Stimulated activated CD4-positive, alpha-beta T cell treated with anti-CD3 and anti-CD28 coated beads, Interleukin-12 subunit alpha, Interleukin-12 subunit beta, amount 100 ng/mL, for 24 hours (primary cell): ENCODE measurements at places on chromosomes 3 and 15.

DNA sequence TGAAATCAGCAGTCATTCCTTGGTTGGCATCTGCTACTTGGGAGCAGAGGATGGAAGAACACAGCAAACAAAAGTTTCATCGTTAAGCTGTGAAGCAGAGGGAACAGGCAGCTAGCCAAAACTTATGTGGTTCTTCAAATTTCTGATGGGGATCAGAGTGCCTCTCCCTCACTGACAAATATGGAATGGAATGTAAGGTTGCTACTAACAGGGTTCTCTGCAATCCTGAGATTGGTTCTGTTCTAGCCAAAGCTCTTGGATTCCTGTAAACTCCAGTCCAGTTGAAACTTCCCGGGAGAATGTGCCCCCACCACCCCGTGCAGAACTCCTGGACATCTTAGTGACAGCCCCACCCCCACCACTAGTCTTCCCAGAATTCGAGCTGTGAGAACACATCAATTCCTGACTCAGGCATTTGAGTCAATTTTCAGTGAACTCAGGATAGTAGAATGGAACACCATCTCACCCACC, 55.9 kb upstream of the PHLDB2 start:
- no peak for DNase-seq

GRCh38 chr3:25817107-25817506, 27.2 kb downstream of the OXSM start:
- DNase-seq, result no peak

DNA sequence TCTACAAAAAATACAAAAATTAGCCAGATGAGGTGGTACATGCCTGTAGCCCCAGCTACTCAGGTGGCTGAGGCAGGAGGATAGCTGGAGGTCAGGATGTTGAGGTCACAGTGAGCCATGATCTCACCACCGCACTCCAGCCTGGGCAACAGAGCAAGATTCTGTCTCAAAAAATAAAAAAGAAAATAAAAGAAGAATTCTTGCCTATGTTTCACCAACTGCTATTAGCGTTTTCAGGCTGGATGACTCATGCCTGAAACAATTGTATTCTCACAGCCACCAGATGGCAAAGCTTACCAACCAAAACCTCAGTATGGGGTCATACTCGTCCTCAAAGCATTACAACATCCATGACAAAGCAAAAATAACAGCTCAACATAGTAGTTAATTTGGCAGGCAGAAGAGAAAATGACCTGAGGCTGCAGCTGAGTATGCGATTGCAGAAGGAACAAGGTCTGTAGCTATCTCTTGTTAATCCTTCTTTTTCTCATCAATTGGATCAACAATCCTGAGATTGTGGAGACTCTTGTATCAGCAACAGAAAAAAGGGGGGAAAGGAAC, 52.2 kb downstream of the TP53BP1 start:
- no peak for DNase-seq

DNA sequence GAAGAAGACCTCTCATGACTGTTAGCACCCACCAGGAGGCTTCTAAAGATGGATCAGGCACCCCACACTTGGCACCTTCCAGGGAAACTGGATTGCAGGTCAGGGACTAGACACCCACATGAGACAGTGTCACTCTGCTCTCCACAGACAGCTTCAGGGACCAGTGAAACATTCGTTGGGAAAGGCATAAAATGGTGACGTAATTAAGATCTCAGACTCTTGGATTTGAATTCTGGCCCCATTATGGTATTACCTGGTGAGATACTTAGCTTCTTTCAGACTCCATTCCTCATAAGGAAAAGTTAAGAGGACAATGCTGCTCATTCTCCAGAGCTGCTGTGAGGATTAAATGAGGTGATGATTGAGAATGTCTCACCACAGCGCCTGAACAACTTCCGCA, 261.1 kb downstream of the ARRDC4 start:
- DNase-seq, result no peak

- no peak for DNase-seq
Observed at GRCh38 chr15:39131609-39132008, 449.3 kb upstream of the THBS1 start.

GRCh38 chr3:185982632-185983031, 44.8 kb upstream of the TRA2B start:
- DNase-seq, result no peak

DNA sequence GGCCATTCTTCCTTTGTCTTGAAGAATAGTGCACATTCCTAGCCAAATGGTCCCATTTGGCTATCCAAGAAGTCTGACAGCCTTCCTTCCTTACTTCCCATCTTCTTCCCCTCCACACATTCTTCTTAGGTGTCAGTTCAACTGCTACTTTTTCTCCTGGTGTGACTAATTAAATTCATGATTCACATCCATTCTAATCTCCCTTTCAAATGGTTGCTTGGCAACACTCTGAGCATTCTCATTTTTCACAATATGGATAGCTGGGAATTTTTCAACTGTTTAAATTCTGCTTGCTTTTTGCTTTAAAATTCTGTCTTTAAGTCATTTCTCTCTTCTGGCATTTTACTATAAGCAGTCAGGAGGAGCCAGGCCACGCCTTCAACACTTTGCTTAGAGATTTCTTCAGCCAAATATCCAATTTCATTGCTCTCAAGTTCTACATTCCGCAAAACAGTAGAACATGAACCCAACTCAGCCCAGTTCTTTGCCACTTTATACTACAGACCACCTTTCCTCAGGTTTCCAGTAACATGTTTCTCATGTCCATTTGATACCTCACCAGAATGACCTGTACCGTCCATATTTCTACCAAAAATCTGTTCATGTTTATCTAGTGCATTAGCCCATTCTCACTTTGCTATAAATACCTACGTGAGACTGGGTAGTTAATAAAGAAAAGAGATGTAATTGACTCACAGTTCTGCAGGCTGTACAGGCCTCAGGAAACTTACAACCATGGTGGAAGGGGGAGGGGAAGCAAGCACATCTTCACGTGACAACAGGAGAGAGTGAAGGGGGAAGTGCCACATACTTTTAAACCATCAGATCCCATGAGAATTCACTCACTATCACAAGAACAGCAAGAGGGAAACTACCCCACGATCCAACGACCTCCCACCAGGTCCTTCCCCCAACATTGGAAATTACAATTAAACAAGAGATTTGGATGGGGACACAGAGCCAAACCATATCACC, 31.9 kb upstream of the MCF2L2 start:
- no peak for DNase-seq

GRCh38 chr15:71400294-71400693, 285.0 kb downstream of the THSD4 start:
- no peak for DNase-seq

DNA sequence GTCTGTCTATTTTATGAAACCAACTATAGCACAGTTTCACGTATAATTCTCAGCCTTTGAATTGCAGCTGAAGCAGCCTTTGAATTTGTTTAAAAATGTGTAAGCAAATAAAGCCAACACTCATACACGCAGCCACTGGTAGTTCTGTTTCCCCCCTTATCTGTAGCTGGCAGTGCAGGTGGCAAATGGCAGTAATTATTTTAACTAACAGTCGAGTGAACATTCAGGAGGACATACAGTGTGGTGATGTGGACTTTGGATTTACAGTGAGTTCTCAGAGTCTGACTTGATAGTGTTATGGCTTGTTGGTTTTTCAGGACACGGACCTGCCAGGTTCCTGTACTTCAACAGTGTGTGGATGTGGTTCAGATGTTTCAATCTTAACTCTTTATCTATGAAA, 64.0 kb upstream of the SKOR1 start:
- DNase-seq, result no peak

GRCh38 chr3:72272356-72272755, 487.4 kb upstream of the PROK2 start:
- DNase-seq, result no peak

DNA sequence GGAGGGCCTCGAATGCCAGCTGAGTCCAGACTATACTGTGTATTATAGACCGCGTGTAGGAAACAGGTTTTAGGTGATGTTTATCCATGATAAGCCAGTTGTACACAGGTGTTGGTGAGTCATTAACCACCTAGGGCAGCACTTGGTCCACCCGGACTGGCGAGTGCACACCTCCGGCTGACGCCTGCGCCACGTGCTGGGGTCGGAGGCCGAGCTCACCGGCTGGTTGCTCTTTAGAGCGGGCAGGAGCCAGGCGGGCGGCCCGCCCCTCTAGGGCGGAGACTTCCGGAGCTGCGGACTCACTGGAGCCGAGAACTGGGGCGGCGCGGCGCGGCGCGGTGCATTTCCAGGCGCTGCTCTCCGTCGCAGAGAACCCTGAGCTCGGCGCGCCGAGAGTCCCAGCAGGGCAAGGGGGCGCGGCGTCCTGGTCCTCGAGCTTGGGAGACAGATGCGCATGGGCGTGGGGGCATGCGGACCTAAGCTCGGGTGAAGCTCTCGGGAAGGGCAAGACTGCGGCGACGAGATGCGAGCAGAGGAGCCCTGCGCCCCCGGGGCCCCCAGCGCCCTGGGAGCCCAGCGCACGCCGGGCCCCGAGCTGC, at the start of gene ESYT3:
ESYT3 (plus strand) TSS at position 341 of the 599 bp plus-strand sequence; CDS start at position 524, 183 bp downstream.
- peak; percentile 24 for DNase-seq

DNA sequence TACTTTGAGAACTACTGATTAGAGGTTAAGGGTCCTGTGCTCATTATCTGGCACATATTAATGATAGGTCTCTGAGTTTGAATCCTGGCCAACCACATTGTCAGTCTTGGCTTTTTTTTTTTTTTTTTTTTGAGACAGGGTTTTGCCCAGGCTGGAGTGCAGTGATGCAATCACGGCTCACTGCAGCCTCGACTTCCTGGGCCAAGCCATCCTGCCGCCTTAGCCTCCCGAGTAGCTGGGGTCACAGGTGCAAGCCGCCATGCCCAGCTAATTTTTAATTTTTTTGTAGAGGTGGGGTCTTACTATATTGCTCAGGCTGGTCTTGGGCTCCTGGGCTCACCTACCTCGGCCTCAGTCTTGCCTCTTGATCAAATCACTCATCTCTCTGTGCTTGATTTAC, 547 bp upstream of the PCCB start:
- no peak for DNase-seq

DNA sequence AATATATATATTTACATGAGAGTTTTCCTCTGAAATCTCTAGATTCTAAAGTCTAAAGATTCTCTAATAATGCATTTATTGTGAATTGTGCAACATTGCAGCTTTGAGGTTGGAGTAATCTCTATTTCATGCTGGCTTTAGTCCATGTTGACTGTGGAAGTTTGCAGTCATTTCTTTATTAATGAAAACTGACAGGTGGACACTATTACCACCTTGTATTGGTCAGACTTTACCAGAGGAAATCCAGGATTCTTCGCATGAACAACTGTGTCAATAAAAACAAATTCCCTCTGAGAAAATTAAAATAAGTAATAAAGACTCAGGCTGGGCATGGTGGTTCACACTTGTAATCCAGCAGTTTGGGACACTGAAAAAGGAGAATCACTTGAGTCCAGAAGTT, 274.1 kb downstream of the SHQ1 start:
- no peak for DNase-seq
